Gastrocnemius medialis (tissue), 4 donors: ENCODE measurements at places on chromosomes 5 and 9. TPM values are rescaled to one million over a fixed set of nuclear protein-coding genes. Genes with fewer than 3 reads are reported as not detected.

PCDHGA12 gene
- 5.4 TPM for total RNA-seq

HMCN2 gene
- total RNA-seq: 7.1 TPM

- DNase-seq: no peak
These were observed 114.4 kb downstream of the TENT4A start for GRCh38 chr5:6827526-6828219.

DNA sequence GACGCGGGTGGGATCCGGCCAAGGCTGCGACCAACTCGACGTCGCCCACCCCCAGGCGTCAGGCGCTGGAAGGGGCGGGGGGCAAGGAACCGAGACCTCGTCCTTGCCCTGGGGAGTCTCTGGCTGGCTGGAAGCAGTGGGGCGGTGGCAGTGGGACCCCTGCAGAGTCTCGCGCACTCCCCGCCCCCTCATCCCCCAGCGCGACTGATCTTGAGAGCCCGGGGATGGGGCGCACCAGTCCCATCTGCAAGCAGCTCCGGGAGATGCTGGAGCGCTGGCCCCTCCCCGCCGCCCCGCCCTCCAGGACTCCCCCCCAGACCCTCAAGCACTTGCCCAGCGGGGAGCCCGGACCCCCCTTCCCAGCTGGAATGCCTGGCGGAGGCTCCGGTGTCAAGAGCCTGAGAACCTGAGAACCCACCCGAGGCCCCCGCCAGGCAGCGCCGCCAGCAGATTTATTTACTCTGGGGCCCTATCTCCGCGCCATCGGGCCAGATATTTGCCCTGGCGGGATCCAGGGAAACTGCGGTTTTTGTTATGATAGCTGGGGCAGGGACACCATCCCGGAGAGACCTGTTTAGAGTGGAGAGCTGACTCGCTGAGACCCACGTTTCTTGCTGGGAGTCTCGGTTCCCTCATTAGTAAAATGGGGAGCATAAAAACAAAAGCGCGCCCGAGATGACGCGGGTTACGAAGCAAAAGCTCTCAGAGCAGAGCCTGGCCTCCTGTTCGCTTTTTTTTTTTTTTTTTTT, 1.2 kb downstream of the PRRT1B start:
- DNase-seq: no peak

DNA sequence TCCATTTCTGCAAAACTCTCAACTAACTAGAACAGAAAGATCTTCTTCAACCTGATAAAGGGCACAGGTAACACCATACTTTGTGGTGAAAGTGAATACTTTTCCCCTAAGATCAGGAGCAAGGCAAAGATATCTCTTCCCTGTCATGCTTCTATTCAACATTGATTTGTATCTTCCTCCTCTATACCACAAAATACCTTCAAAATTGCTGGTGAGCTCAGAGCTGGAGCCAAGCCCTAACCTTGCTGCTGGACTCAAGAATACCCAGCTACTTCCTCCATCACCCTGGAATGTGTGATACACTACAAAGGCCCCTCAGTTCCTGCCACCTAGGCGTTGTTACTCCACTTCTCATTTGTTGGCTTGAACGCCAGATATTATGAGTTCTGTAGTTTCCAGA, 499.0 kb downstream of the ACTL7B start:
- DNase-seq: no peak

- DNase-seq: no peak
These were observed 79.0 kb downstream of the AK8 start for GRCh38 chr9:132798817-132799790.

DNA sequence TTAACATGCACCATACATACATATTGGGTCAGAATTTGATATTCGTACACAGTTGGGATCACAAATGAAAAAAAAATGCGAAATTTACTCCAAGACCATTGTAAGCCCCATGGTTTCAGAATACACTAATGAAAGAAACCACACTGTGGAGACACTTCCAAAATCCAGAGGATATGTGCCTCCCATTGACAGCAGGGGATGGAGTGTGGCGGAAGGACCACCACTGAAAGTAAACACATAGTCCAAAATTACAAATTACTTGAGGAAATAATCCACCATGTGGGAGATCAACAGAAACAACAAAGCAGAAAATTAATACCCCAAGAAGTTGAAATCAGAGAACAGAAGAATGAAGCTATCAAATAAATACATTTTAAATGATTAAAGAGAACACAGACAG, 291.6 kb upstream of the PAPPA start:
- DNase-seq: no peak

- no peak for DNase-seq
These were observed 65.8 kb upstream of the ERCC6L2 start for GRCh38 chr9:95809686-95810085.

GRCh38 chr5:154138701-154139100, 51.8 kb upstream of the GALNT10 start:
- no peak for DNase-seq

- DNase-seq: no peak
These were observed 30.3 kb upstream of the IL17B start for GRCh38 chr5:149409268-149409948.
